NCI-H1694 treated with DMSO at 0.1 percent for 48 hours (cell line): ENCODE measurements at places on chromosomes 1 and 21.

- no peak for DNase-seq
These were observed 12.9 kb downstream of the NEK7 start for GRCh38 chr1:198169672-198170071.

GRCh38 chr1:207414606-207415108, 39.5 kb upstream of the CR2 start:
- DNase-seq = no peak

DNA sequence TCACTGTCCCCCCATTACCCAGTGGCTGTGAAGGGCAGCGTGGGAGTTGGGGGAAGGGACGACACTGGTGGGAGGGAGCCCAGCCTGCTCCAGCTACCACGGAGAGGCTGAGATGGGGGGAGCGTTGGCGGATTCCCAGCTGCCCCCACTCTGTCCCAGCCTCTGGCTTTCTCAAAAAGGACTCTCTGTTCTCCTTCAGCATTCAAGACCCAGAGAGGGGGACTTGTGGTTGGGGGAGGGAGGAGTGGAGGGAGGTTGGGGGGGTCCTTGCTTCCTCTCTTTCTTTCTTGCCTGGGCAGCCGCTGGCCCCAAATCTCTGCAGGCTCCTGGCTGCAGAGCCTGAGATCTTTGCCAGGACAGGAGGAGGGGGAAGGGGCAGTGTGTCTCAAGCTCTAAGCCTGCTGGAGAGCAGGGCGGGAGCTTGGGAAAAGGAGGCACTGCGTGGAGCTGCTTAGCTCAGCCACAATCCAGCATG, 2.2 kb downstream of the ATP1A2 start:
- no peak for DNase-seq

DNA sequence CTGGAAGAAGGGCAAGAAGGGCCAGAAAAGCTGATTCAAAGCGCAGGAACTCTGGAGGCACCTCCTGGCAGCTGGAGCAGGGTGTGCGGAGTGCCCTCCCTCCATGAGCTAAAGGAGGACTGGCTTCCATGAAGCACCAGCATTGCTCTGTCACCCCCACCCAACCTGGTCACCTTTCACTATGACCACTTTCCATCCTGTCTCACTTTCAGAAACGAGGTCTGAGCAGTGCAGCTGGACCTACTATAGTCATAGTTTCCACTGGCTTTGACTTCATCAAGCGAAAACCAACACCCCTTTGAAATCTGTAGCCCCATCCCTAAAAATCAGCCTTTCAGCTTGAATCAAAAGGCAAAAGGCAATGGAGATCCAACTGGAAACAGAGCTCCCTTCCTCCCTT, 84.8 kb upstream of the CACNA1E start:
- no peak for DNase-seq

- no peak for DNase-seq
These were observed 6.3 kb downstream of the KCNJ6 start for GRCh38 chr21:37909936-37910335.

DNA sequence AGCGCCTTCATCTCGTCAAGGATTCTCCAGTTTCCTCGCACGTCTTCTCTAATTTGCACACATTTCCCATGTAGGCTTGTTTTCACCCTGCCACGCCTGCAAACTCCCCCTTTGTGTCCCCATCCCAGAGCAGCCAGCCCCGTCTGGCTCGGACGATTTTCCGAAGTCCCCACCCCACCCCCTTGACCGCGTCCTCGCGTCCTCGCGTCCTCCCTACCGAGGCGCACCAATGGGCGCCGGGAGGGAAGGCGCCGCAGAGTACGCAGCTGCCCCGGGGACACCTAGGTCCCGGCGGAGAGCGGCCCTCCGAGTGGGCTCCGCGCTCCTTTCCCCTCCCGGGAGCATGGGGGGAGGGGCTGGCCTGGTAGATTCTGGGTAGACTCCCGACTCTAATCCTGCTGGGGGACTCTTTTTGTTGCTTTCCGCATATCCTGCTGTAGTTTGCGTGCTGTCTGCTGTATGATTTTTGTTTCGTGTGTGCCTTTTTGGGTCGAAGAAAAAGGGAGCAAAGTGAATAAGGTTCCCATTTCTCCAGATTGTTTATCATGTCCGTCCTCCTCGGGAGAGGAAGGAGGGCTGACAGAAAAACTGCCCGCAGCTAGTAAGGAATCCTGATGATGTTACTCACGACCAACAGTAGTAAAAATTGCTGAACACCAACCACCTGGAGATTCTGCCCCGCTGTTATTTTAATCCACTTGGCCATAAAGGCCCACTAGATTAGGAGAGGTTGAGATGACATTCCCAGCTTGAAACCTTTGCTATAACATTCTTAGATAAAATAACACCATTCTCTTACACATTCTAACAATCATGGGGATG, 1.5 kb downstream of the CACHD1 start:
- no peak for DNase-seq

DNA sequence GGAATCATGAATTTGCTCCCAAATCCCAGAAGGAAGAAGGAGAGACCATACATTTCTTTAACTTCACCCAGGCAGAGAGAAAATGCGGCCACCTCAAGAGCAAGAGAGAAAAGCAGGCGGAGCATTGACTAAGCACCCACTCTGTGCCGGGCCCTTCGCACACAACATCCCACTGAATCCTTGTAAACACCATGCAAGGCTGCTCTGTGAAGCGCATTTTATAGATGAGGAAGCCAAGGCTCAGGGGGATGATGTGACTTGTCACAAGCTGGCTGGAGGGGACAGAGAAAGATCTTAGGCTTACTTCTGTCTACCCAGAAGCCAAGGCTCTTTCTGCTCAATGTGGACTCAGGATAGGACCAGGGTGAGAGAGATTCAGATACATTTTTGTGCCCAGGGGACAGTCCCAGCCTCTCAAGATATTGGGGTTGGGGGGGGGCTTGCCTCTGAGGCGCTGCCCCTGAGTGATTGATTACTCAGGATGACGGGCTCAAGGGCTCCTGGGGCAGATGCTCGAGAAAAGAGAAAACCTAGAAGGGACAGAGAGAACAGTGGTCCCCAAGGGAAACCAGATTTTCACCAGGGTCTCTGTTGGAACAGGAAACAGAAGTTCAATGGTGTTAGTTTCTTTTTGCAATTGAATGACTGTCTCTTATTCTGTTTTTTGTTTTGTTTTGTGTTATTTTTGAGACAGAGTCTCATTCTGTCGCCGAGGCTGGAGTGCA, 19.5 kb downstream of the PADI2 start:
- DNase-seq = no peak

GRCh38 chr1:5157175-5157574, 502.8 kb downstream of the AJAP1 start:
- DNase-seq = no peak

DNA sequence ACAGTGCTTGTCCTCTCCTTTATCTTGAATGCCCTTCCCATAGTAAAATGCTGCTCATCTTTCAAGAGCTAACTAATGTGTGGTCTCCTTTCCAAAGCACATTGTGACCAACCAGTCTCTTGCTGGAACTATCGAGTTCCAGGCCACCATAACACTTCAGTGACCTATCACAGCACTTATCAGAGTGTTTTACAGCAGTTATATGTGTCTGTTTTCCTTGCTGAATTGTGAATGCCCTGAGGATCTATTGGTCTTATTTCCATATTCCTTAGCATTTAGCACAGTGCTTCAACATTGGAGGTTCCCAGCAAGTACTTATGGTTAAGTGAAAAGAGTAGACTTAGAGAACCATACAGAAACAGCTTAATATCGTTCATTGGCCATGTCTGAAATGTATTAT, 264.3 kb downstream of the DYRK1A start:
- DNase-seq = no peak

DNA sequence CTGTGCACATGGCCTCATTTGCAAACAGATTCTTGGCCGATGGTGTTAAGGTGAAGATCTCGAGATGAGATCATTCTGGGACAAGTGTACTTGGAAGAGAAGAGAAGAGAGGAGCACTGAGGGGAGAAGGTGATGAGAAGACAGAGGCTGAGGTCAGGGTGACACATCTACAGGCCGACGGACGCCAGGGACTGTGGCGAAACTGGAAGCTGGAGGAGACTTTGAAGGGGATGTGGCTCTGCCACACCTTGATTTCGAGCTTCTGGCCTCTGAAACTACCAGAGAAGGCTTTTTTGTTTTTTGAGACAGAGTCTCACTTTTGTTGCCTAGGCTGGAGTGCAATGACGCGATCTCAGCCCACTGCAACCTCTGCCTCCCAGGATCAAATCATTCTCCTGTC, 137.5 kb upstream of the TMEM51 start:
- DNase-seq = no peak

DNA sequence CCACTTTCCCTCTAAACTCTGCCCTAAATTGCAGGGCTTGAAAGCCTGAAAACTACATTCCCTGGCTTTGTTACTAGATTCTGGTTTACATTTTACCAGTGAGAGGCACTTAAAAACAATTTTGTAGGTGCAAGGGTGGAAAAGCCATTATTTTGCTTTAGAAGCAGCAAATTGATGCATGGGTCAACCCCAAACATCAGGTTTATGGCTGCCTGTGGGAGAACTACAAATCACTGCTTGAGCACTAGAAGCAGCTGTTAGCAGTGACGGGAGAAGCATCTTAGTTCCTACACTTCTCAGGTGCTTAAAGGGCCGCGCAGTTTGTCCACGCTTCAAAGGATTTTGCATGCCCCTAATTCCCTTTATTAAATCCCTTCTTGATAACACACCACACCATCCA, 417.2 kb downstream of the PCP4 start:
- no peak for DNase-seq

- DNase-seq = no peak
These were observed 183.6 kb upstream of the NR5A2 start for GRCh38 chr1:199843861-199844260.
